ENCODE measurements at places on chromosomes 1 and 21.

GRCh38 chr1:228735871-228736586 is 750 bp downstream of the RHOU start:
- DNase-seq = peak; percentile 50

- DNase-seq = no peak
Observed at GRCh38 chr1:34165422-34165921, 442 bp upstream of the CSMD2 start.

DNA sequence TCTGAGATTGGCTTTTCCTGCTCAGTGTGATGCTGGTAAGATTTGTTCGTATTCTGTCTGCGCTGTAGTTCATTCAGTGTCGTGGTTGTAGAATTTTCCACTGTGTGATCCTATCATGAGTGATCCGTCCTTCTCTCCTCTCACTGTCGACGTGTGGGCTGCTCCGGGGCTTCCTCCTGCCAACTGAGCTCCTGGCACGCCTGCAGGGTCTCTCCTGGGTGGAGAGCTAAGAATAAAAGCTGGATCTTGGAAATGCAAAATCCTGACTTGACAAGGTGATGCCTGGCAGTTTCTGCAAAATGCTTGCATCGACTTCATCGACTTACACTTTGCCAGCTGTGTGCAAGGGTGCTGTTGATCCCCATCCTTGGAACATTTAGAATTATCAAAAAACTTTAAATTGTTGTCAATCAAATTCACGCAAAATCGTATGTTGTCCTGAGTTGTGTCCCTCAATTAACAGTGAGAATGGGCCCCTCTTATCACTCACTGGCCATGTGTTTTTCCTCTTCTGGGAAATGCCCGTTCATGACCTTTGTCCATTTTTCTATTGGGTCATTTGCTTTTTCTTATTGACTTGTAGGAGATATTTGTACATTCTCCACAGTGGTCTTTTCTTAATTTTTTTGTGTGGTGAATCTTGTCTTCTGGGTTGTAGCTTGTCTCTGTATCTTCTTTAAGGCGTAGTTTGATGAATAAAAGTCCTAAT is 125.5 kb downstream of the CRYAA start:
- DNase-seq = no peak

GRCh38 chr1:36542962-36543515 is 60.3 kb upstream of the CSF3R start:
- no peak for DNase-seq

- peak; percentile 16 for DNase-seq
Observed at GRCh38 chr1:117606649-117607430, 992 bp downstream of the TENT5C start.

DNA sequence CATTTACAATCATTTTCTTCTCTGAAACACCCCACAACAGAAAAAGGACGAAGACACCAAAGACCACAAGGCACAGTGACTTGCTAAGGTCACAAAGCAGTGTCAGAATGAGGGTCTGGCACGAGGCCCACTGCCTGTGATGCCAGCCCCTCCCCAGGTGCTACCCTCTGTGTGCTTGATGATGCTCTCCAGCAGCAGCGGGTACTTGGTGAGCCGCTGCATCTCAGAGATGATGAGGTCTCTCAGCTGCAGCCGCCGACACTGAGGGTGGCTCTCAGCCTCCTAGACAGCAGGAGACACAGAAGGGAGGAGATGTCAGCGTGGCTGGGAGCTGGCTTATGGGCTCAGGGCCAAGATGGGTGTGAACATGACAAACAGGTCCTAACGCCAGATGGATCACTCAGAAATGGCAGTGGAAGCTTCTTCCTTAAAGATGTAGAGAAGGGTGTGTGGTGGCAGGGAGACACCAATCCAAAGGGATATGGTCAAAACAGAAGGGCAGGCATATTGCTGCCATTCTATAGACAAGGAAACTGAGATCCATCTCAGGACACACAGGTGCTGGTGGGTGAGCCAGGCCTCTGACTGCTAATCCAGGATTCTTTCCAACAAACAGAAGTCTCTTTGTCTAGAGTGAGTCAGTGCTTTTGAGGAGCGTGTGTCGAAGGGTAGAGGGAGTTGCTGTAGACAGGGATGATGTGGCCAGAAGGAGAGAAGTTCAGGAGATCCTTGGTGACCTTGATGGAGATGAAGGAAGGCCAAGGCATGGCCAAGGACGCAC is 25.6 kb downstream of the LRRC71 start:
- no peak for DNase-seq

GRCh38 chr1:36359911-36360550 is 25.7 kb downstream of the STK40 start:
- no peak for DNase-seq

DNA sequence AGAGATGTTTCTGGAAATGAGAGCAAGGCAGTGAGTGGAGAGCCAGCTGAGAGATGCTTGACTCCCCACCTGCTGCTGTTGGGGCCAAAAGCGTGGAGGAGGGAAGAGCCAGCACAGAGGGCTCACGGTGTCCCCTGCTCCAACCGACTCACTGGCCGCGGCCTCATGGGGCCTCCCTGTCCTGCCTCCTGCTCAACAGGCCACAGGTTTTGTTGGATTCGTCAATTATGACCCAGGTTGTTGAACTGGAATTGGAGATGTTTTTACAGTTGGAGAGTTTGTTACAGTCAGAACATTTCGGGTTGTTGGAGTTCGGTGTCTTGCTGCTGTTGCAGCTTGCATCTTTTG is 21.4 kb downstream of the SKI start:
- no peak for DNase-seq

GRCh38 chr1:22806584-22806983 is 95.9 kb downstream of the EPHB2 start:
- DNase-seq = no peak

- DNase-seq = peak; percentile 86
Observed at GRCh38 chr1:205313563-205314308, 7.8 kb downstream of the NUAK2 start.

GRCh38 chr1:30420519-30421050 is 302.8 kb downstream of the MATN1 start:
- no peak for DNase-seq

DNA sequence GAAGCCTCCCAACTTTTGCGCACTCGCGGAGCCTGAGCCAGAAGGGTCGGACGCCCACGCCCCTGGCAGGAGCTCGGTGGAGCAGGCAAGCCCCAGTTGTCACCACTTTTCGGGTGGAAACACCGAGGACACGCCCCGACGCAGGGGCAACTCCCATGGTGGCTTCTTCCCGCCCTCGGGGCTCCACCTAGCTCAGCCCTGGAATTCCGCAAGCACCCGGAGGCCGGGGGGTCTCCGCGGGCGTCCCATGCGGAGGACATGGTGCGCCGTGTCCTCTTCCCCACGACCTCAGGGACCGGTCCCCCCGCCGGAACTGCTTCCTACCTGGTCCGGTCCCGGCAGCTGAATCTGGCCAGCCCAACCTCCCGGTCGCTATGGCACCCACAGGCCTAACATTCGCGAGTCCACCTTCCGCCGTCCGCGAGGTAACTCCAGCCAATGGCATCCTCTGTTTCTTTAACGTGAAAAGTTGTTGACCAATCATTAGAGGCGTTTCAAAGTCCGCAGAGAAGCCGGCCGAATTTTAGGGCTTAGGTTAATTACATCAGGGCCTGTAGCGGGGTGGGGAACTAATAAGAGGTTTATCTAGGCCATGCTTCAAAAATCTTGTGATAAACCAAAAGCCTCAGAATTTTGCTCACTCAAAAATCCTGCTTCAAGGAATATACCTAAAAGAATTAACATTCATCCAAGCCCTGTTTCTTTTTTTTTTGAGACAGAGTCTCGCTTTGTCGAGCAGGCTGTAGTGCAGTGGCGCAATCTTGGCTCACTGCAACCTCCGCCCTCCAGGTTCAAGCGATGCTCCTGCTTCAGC is at the start of gene STPG1:
Gene STPG1, minus strand, starts transcription at position 433 of the 814 bp plus-strand sequence. CDS start 12,394 bp downstream, outside the sequence.
- DNase-seq = peak; percentile 90

GRCh38 chr1:201069636-201070035 is 42.6 kb downstream of the CACNA1S start:
- no peak for DNase-seq

- DNase-seq = no peak
Observed at GRCh38 chr1:236560213-236560771, 36.5 kb downstream of the LGALS8 start.

DNA sequence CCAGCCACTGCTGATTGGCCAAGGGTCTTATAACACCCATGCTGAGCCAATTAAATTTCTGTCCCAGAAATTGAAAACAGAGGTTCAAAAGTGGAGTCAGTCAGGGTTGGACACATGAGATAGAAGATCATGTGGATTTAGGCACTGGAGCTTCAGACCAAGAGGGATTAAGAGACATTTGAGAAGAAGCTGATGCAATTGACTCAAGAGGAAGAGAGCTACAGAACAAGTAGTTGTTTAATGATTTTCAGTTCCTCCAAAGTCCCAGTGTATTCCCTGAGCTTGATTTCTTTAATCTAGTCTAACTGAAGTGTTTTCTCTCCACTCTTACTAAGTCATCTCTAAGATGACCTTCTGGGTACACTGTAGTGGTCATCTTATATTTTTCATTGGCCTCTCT is 227.1 kb downstream of the DUSP10 start:
- DNase-seq = peak; percentile 47

DNA sequence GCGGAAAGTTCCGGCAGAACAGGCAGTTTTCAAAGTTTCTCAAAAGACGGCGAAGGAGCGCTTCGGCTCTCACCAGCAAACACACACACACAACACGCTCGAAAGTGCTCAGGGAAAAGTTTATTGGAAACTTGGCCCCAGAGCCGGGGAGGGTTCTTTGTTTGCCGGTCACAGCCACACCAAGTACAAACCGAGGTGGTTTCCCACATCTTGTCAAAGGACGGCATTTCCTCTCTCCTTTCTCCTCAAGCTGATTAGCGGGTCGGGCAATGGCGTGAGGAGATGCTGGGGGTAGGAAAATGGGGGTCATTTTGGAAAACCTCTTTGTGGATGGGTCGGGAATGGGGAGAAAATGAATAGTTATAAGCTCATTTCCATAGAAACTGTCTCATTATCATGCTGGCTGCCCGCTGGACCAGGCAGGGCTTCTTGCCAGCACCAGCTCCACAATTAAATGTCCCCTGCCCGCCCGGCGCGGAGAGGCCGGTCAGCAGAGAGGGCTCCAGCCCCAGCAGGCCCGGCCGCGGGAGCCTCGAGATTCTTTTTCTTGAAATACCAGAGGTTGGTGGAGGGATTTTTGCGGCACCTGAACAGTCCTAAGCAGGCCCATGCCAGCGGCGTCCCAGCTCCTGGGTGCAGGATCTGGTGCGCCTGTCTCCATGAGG is 92.3 kb downstream of the PRDM16 start:
- DNase-seq = no peak

DNA sequence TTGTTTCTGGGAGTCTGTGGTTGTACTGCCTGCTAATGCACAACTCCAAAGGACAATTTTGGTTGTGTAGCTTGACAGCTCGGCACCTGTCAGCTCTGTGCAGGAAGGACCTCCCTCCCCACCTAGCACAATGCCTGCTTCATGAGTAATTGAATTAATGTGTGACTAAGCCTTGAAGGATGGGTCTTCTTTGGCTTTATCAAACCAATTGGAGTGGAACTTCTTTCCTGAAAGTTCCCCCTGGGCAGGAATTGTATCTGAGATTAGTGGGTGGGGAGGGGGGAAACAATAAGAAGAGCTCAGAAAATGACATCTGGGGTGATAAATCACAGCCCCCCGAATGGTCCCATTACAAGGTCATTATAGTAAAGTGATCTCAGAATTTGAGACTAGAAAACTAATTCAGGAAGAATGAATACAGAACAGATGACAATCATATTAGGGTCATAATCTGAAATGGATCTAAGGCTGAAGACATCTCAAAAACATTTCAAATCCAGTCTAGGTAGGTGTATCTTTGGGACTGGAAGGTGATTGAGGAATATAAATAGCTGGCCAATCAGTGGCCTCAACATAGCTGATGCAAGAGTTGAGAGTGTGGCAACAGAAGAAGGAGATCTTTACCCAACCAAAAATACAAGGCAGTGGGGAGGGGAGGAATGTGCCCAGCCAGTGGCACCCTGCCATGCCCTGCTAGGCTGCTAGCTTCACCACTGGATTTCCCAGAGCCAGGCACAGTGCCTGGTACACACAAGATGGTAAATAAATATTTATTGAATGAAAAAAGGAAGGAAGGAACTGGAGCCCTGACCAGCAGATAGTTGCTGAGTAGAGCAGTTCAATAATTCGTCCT is 10.1 kb upstream of the SESN2 start:
- peak; percentile 35 for DNase-seq

GRCh38 chr21:41567901-41568510 is 60.0 kb upstream of the TMPRSS2 start:
- DNase-seq = no peak

DNA sequence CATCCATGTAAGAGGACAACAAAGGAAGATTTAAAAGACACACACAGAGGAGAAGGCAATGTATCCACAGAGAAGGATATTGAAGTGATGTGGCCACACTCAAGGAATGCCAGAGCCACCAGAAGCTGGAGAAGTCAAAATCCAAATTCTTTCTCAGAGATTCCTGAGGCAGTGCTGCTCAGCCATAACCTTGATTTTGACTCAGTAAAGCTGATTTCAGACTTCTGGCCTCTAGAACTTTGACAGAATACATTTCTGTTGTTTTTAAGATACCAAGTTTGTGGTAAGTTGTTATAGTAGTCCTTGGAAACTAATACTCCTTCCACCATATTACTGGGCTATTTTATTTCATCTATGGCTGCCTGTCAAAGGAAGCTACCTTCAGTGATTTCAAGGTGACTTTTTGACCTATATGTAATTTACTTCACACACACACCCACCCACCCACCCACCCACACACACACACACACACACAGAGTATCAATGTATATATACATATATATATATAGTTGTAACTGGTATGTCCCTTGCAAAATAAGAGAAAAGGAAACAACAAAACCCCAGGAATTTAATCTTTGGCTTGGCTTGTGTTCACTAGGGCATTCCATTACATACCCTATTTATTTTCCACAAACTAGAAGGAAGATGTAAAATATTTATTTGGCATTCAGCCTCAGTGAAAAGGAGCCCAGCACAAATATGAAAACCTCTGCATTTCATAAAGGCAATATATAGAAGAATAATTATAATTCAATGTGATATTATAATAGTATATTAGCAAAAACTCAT is 142.1 kb upstream of the PTGFR start:
- no peak for DNase-seq

GRCh38 chr1:55317673-55318072 is 102.5 kb upstream of the USP24 start:
- no peak for DNase-seq

GRCh38 chr1:210298936-210299335 is 29.8 kb upstream of the HHAT start:
- DNase-seq = no peak
